ENCODE measurements at places on chromosomes 1 and 21.

DNA sequence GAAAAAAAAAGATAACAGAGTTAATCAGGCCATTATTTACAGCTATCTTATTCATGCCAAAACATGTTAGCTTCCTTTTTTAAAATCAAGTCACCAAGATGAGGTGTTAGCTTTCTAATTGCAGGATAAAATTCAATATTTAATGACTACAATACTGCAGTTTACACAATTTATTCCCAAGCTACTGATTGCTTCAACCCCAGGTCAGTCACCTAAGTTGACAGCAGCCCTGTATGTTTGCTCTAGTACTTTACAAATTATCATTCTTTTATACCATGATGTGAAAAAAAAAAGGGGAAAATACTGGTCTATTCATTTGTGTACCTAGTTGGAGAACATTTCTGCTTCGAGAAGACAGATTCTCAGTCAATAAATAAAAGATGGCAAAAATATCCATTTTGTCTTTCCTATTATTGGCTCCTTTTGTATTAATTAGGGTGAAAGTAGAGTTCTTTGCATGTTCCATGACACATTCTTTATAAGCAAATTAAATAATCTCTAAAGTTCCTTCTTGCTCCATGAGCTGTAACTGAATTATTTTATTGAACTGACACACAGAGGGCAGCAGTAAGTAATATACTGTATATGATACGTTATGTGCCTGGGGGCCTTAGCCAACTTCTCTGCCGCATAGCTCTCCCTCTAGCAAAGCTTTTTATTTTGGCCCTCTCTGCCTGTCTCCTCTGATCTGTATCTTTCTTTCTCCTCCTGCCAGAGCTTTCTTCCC, 48.0 kb downstream of the DIPK1A start:
- DNase-seq = no peak

GRCh38 chr1:17538010-17538409, 1.5 kb upstream of the ARHGEF10L start:
- no peak for DNase-seq

DNA sequence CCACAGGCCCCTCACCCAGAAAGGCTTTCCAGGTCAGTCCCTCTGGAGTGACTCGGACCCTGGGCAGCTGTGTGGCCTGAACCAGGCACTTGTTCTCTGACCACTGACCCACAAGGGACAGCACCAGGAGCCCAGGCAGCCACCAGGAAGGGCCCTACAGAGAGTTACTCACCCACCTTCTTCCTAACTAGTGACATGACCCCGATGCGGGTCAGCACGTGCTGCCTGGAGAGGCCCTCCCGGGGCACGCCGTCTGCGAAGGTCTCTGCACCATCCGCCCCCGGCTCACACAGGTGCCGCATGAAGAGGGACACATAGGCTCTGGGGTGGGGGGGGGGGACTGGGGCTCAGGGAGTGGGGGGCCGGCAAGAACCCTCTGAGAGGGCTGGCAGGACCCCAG, 55.8 kb downstream of the CHD5 start:
- DNase-seq = no peak

DNA sequence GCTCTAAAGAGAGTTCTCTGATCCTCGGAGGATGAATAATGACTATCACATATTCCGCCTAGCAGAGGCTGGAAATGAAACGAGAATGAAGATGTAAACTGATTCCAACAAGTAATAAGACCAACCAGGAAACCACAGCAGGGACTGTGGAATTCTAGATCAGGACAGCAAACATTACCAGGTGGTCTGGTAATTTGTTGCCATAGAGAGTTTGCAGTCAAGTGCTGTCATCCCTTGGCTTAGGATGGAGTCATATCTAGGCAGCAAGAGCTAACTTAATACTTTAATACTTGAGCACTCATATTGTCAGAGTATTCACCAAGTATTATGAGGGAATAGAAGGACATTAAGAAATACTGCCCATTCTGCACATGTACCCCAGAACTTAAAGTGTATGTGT, 45.1 kb upstream of the MUTYH start:
- DNase-seq = no peak

DNA sequence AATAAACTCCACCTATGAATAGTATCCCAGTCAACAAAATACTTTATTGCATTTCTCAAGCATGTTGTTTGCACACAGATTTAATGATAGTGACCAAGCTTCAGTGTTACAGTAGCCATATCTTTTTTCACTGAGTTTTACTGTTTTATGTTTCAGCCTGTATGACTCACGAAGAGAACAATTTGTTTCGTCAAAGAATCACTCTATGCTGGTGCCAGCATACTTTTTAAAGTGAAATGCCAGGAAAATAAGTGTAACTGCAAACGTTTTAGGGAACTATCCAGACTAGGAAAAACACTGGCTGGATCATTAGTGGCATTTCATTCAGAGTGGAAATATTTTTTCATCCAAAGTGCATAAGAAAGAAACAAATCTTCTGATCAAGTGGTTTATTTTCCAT, 210.8 kb downstream of the COL11A1 start:
- no peak for DNase-seq

Data from stimulated activated CD8-positive, alpha-beta memory T cell treated with anti-CD3 and anti-CD28 coated beads, Interleukin-2, amount 100 ng/mL, for 48 hours (primary cell).